Activated T-cell treated with anti-CD3 and anti-CD28 coated beads, Interleukin-2, amount 50 U/mL, for 24 hours (primary cell): ENCODE measurements at places on chromosomes 2 and 18.
A peak's percentile ranks its signal among the peaks of the same experiment; 100 is the strongest.

- no peak for DNase-seq
Observed at GRCh38 chr2:173590276-173590861, 235.7 kb downstream of the CDCA7 start.

DNA sequence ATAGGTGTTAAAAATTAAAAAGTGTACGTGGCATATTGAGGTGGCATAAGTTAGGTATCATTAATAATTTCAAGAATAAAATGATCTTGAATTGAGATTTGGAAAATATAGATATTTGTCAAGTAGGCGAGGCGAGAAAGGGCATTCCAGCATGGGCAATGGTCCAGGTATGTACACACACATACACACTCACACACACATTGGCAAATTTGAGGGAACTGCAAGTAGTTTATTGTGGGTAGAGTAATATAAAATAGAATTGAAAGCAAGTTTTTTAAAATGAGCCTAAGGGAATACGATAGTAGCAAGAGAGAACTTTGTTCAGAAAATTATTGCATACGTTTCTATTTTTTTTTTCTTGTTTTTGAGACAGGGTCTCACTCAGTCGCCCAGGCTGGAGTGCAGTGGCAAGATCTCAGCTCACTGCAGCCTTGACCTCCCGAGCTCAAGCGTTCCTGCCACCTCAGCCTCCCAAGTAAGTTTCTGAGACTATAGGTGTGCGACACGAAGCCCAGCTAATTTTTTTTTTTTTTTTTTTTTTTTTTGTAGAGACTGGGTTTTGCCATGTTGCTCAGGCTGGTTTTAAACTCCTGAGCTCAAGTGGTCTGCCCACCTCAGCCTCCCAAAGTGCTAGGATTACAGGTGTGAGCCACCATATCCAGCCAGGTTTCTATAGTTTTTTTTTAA is 96.7 kb upstream of the SLC39A10 start:
- DNase-seq, result no peak

- no peak for DNase-seq
Observed at GRCh38 chr18:24027156-24027827, 12.7 kb downstream of the TTC39C start.

- DNase-seq, result no peak
Observed at GRCh38 chr2:111622859-111623258, 261.1 kb downstream of the ANAPC1 start.

DNA sequence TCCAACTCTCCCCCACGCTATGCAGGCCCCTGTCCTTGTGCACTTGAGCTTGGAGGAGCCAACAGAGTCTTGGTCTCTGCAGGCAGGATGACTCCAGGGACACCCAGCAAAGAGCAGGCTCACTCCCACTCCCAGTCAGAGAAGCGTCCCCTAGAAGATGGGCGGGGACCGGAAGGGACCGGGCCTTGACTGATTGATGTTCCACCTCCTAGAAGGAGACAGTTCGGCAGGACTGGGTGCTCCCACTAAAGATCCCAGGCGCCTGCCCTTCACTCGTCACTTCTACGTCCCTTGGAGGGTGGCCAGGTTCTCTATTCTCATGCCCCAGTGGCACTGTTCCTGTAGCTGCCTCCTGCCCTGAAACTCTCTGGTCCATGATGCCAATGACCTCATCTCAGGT is 3.2 kb upstream of the SP100 start:
- no peak for DNase-seq

DNA sequence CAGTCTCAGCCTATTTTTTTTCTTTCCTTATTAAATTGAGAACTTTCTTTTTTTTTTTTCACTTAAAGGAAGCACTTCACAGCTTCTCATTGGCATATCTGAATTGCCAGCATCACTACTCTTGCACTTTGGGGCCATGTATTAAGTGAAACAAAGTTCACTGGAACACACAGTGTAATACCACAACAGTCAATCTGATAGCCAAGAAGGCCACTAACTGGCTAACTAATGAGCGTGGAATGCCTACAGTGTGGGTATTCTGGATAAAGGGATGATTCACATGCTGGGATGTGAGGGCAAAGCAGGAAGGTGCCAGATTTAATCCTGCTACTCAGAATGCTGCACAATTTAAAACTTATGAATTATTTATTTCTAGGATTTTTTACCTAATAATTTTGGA is 11.7 kb upstream of the C18orf63 start:
- DNase-seq, result no peak

GRCh38 chr2:236675051-236675450 is 105.4 kb downstream of the ACKR3 start:
- no peak for DNase-seq

- no peak for DNase-seq
Observed at GRCh38 chr2:109341355-109342255, 212.6 kb downstream of the SH3RF3 start.

DNA sequence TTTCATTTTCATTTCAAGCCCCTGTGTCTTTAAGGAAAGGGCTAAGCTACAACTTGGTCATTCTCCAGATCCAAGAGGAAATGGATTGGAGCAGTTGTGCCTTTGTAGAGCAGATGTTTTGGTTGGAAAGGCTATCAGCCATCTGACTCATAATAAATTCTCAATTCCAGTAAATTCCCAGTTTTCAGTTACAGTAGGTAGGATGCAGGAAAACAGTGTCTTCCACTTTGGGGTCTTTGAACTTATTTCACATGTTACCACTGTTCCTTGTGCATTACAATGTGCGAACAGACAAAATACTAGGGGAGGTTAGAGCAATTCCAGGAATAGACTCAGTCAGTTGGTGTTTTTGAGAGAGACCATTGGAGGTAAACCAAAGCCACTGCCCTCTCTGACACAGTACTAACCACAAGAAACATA is 211.9 kb downstream of the BABAM2 start:
- DNase-seq, result no peak

DNA sequence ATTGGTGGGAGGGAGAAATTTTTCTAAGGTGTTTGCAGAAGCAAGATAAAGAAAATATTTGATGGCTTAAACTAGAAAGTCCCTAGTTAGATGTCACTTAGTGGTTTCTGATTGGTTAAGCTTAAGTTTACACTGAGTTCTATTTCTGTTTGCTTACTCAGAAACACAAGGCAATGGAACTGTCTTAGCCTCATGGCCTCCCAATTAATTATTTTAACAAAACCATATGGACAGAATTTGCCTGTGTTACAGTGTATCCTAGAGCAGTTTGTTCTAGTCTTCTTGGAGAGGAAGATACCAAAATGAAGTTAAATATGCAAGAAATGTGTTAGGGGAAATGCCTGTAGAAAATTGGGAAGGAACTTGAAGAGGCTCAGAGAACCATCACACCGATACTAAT is 4.6 kb upstream of the IMPACT start:
- no peak for DNase-seq

DNA sequence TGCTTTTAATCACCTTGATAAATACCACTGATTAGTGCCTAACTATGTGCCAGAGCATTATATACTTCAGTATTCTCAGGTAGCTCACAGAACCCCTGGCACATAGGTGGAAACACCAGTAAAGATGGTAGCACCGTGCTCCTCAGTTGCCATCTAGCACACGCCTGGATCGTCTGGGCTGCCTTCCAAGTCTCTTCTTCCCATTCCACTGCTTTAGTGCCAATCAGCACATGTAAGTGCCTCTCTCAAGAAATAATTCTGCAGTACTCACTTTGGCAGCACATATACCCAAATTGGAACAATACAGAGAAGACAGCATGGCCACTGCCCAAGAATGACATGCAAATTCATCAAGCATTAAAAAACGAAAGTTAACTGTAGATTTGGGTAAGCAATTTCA is 13.0 kb downstream of the POLR2D start:
- DNase-seq, result no peak

- no peak for DNase-seq
Observed at GRCh38 chr18:56716692-56717146, 65.6 kb downstream of the WDR7 start.

DNA sequence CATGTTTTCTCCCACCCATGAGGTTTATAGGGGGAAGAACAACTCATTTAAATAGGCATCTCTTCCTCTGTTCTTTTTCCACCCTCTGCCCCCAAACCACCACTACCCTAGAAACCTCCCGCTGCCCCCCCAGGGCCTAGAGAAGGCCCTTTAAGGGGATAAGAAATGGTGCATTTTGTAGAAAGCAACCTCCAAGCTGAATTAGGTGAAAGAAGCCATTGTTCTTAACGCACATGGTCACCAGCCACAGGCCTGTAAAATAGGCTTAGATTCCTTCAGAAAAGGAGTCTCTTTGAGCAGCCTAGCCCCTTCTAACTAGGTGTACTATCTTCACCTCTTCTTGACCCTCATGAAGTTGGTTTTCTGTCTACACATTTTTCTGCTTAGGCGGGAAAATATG is 118.6 kb upstream of the SP5 start:
- DNase-seq, result no peak

DNA sequence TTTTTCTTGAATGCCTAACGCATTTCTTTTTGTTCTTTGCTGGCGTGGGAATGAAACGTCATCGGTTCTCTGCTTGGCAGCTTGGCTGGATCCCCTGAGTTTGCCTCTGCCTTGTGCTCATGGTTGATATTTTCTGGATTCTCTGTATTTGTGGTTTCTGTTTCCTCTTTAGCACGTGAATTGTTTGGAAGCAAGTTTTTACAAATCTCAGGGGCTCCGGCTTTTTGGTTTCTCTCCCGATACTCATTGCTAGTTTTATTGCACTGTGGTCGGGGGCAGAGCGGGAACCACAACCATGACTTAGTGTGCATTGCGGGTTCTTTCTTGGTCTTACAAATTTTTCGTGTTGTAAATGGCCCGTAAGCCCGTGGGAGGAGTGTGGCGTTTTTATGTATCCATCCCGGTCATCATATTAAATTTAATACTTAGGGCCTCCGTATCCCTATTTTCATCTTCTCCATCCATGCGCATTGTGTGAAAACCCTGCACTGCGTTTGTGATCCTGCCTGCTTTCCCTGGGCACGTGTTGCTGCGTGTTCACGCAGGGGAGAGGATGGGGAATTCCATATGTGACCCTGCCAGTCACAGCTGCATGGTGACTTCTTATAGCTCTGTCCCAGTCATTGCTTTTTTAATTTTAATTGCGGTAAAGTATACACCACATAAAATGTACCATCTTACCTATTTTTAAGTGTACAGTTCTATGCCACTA is 9.4 kb downstream of the RAMP1 start:
- DNase-seq, result peak; percentile 25

- DNase-seq, result no peak
Observed at GRCh38 chr2:608297-608696, 68.9 kb downstream of the TMEM18 start.

- no peak for DNase-seq
Observed at GRCh38 chr18:12005538-12006487, 24.5 kb downstream of the IMPA2 start.

DNA sequence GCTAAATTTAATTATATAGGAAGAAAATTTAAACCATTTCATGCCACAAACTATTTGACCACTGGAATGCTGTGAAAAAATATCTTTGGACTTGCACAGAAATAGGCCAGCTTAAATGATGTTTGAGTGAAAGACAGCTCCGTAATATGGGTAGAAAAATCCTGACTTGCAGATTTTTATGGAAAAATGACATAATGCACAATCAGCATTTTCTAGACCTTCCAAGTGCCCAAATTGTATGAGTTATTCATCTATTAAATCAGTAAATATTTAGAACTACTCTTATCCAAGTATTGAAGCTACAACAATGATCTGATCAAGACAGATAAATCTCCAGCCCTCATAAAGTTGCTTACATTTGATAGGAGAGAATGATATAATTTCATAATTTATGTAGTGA is 691.1 kb upstream of the DDX18 start:
- no peak for DNase-seq

GRCh38 chr2:105800036-105800713 is 55.5 kb downstream of the NCK2 start:
- DNase-seq, result no peak

GRCh38 chr2:218852911-218853667 is 6.5 kb upstream of the WNT6 start:
- DNase-seq, result peak; percentile 78

DNA sequence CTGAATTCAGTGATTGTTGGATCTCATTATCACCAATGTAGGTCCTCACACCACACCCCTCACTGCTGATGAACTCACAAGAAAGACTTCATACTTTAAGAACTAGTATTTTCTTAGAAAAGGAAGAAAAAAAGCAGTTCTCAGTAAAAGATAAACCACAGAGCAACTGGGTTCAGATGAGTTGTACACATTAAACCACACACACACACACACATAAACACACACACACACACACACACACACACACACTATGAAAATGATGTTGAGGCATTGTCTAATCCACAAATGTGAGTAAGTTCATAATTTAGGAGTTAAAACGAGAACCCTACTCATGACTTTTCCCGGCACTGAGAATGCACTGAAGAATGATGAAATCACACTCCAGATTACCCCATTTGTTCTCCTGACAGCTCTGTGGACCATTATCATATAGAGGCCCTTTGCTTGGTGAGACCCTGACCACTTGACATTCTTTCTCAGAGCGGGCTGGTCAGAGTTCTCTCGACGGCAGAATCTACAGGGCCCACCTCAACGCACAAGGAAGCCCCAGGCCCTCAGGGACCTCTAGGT is 106.2 kb downstream of the BCL2 start:
- DNase-seq, result peak; percentile 63

DNA sequence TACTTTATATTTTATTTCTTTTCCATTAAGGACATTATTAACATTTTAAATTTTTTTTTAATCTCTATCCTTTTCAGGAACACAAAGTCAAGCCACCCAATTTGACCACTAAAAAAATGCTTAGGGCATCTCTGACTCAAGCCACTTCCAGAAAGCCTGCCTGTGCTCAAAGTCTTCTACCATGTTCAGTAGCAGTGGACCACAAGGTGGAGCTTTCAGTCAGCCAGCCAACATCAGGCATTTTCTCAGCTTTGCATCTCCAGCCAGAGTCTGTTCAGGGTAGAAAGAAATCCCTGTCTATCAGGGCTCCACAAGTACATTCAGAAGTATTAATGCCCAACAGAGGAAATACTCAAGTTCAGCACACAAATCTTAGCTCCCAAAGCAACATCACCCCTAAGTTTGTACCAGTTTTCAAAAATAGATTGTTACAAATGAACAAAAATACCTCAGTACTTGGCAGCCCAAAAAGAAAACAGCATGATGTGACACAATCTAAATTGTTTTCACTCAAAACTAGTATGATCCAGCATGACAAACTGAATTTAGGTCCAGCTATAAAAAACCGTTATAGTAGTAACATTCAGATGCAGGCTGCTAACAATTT is 37.6 kb downstream of the C18orf63 start:
- DNase-seq, result no peak

DNA sequence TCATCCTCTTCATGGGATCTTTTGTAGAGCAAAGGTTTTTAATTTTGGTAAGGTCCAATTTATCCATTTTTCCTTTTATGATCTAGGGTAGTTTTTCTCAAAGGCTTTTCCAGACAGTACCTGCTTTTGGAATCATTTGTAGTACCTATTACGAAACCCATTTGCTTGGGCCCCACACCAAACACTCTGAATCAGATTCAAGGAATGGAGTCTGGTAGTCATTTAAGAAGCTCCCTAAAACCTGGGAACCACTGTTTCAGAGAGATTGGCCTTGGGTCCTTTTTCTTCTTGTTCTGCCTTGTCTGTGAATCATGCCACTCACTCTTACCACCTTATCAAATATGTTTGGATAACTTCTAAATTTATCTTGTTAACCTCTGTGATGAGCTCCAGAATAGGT is 40.3 kb downstream of the OSBPL6 start:
- no peak for DNase-seq
